PC-9 (cell line): ENCODE measurements at places on chromosomes 3 and 15. TPM values are rescaled to one million over a fixed set of nuclear protein-coding genes. Genes with fewer than 3 reads are reported as not detected.
A peak's percentile ranks its signal among the peaks of the same experiment; 100 is the strongest.

Gene BNIP2
- 59.5 and 64.3 TPM in 2 replicates for total RNA-seq

Gene HCN4
- total RNA-seq, result not detected in 2 replicates

Gene MAP6D1
- total RNA-seq, result 2.2 TPM in 2 replicates

- no peaks in the 10 kb centered on the region for H3K27me3 ChIP-seq
- DNase-seq, result no peak
- no peak overlapping the region for H3K4me3 ChIP-seq
These were observed 113.2 kb upstream of the ALDH1A3 start for GRCh38 chr15:100766243-100767000.

DNA sequence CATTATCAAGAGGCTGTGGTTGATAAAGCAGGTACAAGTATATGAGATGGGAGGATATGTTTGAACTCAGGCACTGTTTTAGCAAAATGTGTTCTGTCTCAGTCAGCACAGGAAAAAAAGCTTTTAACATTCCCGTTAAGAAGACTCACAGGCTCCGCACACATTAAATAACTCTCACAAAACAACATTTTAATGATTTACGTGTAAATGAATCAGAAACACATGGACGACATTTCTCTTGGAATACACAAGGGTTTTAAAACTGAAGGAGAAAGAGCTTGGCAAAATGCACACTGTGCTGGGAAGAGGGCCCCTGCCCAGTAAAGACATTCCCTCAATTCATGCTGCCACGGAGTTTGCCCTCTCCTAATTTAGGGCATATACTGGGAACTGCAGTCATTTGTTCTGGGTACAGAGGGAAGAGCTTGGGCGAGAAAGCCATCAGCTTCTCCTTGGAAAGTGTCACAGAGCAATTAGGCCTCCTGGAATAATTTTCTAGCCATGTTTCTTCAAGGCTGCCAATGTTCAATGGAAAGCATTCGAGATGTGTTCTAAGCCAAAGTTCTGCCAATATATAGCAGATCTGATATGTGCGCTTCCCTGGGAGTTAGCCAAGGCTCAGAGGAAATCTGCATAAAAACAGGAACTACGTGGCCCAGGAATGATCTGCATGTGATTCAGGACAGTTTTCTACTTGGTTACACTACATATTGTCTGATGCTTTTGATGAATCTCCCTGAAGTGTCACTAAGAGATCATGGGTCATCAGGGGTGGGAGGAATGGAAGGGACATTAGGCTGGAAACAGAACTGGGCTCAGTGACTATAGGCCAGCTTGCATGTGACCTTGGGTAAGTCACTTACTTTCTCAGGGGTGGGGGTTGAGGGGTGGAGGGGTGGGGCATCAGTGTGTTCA lies 2.2 kb upstream of the MASP1 start:
- H3K4me3 ChIP-seq, result no peak overlapping the region
- H3K36me3 ChIP-seq, result no peaks in the 10 kb centered on the region
- DNase-seq, result no peak
- no peak overlapping the region for H3K27ac ChIP-seq
- no peaks in the 10 kb centered on the region for H3K4me1 ChIP-seq

- H3K36me3 ChIP-seq, result no peaks in the 10 kb centered on the region
- H3K27ac ChIP-seq, result no peak overlapping the region
- DNase-seq, result no peak
- H3K4me1 ChIP-seq, result no peaks in the 10 kb centered on the region
- no peaks in the 10 kb centered on the region for H3K27me3 ChIP-seq
- H3K4me3 ChIP-seq, result no peak overlapping the region
These were observed 34.6 kb downstream of the CDIN1 start for GRCh38 chr15:36614016-36614415.

DNA sequence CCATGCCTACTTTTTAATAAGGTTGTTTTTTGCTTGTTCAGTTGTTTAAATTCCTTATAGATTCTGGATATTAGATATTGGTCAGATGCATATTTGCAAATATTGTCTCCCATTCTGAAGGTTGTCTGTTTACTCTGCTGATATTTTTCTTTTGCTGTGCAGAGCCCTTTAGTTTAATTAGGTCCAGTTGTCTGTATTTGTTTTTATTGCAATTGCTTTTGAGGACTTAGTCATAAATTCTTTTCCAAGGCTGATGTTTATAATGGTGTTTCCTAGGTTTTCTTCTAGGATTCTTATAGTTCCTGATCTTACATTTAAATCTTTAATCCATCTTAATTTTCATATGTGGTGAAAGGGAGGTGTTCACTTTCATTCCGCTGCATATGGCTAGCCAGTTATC lies 77.4 kb downstream of the PTPRG start:
- H3K36me3 ChIP-seq, result no peaks in the 10 kb centered on the region
- no peak overlapping the region for H3K4me3 ChIP-seq
- no peak overlapping the region for H3K27ac ChIP-seq
- no peak for DNase-seq

DNA sequence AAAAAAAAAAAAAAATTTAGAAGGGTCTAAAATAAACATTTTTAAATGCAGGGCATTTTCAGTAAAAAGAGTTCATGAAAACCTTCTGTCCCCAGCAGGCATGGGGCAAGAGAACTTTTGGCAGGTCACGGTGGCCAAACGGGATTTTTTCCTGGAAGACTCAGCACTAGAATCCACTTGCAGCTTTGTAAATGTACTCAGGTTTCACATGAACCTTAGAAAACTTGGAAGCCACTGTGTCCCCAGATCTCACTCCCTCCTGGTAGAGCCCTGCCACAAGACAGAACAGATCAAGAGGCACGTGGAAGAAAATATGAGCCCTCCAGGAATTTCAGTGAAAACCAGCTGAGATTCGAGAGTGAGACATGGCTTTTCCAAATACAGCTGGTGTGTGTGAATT lies 2.1 kb upstream of the GNB5 start:
- no peak overlapping the region for H3K4me3 ChIP-seq
- no peaks in the 10 kb centered on the region for H3K4me1 ChIP-seq
- no peaks in the 10 kb centered on the region for H3K27me3 ChIP-seq
- no peak for DNase-seq
- H3K27ac ChIP-seq, result no peak overlapping the region

DNA sequence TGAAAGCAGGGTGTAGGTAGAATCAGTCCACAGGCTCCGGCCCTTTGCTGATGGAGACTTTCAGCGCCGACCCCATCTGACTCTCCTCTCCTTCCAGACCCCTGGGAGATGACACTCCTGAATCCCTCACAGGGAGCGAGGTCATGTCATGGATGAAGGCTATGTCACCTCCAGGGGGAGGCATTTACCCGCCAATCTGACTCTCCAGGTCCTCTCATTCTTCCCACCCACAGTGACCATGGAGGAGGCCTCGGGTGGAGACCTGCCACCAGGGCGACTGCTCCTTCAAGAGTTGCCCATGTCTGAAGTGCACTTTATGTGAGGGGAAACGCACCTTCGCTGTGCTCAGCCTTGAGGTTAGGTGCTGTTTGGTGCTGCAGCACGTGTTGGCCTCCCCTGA lies 112.7 kb downstream of the KLF13 start:
- H3K4me3 ChIP-seq, result no peak overlapping the region
- H3K4me1 ChIP-seq, result no peaks in the 10 kb centered on the region
- H3K27ac ChIP-seq, result no peak overlapping the region
- H3K36me3 ChIP-seq, result no peaks in the 10 kb centered on the region
- DNase-seq, result no peak
- peaks cover 13% of the 10 kb centered on the region for H3K27me3 ChIP-seq

DNA sequence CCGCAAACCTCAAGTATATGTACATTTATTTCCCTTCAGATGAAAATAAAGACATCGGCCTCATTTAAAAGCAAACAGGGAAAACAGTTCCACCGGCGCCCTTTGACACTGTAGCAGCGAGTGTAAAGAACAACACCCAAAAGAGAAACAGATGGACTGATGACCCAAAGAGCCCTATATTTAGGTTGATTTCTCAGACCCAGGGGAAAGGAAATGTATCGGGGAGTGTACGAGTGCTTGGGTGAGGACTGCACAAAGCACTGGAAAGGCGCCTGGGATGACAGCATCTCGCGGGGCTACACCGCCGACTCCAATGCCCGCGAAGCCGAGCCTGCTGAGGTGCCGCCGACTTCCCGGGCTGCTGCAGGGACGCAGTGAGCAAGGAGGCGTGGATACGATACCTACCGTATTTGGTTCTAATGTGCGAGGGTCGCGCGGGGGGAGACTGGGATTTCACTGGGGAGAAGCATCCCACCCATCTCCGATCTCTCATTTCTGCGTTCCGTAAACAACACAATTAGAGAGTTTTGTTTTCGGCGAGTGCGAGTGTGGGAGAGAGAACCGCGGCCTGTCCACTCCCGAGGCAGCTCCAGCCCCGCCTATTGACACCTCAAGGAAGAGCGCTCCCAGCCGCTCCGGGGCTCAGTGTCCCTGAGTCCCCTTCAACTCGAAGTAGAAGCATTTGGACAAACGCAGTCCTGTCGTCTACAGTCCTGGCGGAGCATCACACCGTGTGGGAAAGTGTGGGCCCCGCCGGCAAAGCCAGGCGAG lies 2.0 kb downstream of the MECOM start:
- H3K36me3 ChIP-seq, result no peaks in the 10 kb centered on the region
- H3K4me3 ChIP-seq, result peak overlapping the region; percentile 72
- peak overlapping the region; percentile 51 for H3K27ac ChIP-seq
- H3K4me1 ChIP-seq, result peaks cover 26% of the 10 kb centered on the region
- peak; percentile 63 for DNase-seq

DNA sequence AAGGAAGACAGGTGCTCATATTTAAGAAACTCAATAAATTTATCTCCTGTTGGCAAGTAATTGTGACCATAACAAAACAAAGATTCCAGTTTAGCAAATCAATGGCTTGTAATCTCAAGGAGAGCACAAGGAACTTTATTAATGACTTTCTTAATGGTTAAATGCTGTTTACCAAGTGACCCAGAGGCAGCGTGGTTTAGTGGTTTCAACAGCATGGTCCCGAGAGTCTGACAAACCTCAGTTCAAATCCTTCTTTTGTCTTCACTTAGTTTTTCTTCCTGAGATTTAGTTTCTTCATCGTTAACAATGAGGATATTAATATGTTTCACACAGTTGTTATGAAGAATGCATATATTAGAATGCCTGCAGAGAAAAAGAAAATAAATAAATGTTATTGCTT lies 212.6 kb downstream of the KCNMB2 start:
- H3K4me1 ChIP-seq, result no peaks in the 10 kb centered on the region
- DNase-seq, result no peak
- H3K4me3 ChIP-seq, result no peak overlapping the region
- H3K27me3 ChIP-seq, result no peaks in the 10 kb centered on the region

GRCh38 chr3:111194048-111194447 lies 122.4 kb downstream of the NECTIN3 start:
- H3K27ac ChIP-seq, result no peak overlapping the region
- no peak for DNase-seq
- no peaks in the 10 kb centered on the region for H3K27me3 ChIP-seq
- H3K4me3 ChIP-seq, result no peak overlapping the region
- no peaks in the 10 kb centered on the region for H3K36me3 ChIP-seq

DNA sequence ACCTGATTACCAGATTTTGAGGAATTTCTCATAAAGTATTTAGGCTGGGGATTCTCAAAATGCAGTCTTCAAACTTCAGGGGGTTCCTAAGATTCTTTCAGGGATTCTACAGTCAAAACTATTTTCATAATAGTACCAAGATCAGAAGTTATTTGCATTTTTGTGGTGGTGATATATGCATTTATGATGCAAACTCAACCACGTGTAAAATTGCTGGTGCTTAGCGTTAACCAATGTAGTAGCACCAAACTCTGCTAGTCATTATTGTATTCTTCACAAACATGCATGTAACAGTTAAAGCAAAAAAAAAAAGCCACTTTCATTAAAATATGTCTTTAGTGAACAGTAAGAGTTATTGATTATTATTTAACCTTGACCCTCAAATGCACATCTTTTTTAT lies 274.9 kb upstream of the DNAJC19 start:
- no peak overlapping the region for H3K4me3 ChIP-seq
- no peaks in the 10 kb centered on the region for H3K27me3 ChIP-seq
- no peaks in the 10 kb centered on the region for H3K36me3 ChIP-seq
- no peak overlapping the region for H3K27ac ChIP-seq
- no peaks in the 10 kb centered on the region for H3K4me1 ChIP-seq
- no peak for DNase-seq

DNA sequence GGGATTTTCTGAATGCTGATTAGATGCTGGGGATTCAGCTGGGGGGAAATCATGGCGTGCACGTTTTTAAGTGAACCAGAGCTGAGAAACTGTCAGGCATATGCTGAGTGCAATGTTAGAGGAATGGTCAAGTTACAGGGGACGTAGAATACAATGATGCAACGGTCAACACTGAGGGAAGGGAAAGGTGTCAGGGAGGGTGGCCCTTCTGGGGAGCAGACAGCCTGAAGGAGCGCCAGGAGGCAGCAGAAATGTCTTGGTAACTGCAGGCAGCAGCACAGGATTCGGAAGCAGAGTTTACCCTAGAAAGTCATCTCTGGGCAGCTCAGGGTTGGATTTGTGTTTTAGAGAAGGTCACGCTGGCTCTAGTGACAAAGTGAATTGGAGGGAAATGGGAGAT lies 47.6 kb upstream of the RGMA start:
- H3K4me1 ChIP-seq, result no peaks in the 10 kb centered on the region
- no peak overlapping the region for H3K27ac ChIP-seq
- DNase-seq, result no peak
- peaks cover 87% of the 10 kb centered on the region for H3K27me3 ChIP-seq
- H3K36me3 ChIP-seq, result no peaks in the 10 kb centered on the region

GRCh38 chr3:52289747-52290595 lies 2.3 kb downstream of the GLYCTK start:
- no peaks in the 10 kb centered on the region for H3K36me3 ChIP-seq
- no peaks in the 10 kb centered on the region for H3K27me3 ChIP-seq
- H3K27ac ChIP-seq, result no peak overlapping the region
- H3K4me1 ChIP-seq, result peaks cover 7% of the 10 kb centered on the region; the same call in 1 of the 2 replicates

GRCh38 chr3:63585927-63586326 lies 66.5 kb upstream of the SNTN start:
- no peaks in the 10 kb centered on the region for H3K4me1 ChIP-seq
- H3K4me3 ChIP-seq, result no peak overlapping the region
- H3K27me3 ChIP-seq, result no peaks in the 10 kb centered on the region
- no peaks in the 10 kb centered on the region for H3K36me3 ChIP-seq

DNA sequence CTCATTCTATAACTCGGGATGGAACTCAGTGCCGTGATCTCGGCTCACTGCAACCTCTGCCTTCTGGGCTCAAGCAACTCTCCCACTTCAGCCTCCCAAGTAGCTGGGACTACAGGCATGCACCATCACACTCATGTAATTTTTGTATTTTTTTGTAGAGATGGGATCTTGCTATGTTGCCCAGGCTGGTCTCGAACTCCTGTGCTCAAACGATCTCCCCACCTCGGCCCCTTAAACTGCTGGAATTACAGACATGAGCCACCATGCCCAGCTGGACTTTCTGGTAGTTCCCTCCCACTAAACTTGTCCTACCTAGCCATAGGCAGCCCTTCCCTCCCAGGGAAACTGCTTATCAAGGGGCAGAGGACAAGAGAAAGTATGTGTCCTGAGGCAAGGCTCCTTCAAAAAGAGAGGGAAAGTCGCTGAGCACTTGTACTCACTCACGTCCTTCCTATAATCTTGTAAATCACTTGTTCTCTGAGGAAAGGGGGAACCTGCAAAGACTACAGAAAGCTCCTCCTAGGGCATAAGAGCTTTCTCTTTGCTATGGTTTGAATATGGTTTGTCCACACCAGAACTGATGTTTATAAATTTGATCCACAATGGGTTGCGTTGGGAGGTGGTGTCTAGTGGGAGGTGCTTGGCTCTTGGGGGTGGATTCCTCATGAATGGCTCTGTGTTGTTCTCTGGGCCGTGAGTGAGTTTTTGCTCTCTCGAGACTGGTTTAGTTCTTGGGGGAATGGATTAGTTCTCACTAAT lies 13.6 kb upstream of the TBL1XR1 start:
- no peak for DNase-seq
- no peaks in the 10 kb centered on the region for H3K27me3 ChIP-seq
- H3K4me1 ChIP-seq, result no peaks in the 10 kb centered on the region
